ENCODE measurements at places on chromosomes 16 and 17.
A peak's percentile ranks its signal among the peaks of the same experiment; 100 is the strongest.

- DNase-seq, result peak; percentile 73
Observed at GRCh38 chr17:31843070-31843745, 15.8 kb downstream of the COPRS start.

DNA sequence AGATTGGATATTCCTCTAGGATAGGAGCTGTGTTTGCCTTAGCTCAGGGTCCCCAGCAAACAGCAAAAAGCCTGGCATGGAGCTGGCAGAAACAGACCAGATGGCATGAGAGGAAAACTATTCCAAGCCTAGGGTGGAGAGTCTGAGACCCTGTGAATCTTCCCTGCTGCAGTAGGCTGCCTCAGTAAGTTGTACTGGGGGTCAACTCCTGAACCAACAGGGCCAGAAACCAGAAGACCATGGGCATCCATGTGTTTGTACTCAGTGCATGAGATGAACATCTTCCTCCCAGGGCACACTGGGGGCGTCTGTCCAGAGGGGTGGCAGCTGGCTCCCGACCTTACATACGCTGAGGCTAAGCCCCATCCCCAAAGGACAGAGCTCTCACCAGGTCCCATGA lies 214.4 kb downstream of the C16orf78 start:
- DNase-seq, result peak; percentile 10

DNA sequence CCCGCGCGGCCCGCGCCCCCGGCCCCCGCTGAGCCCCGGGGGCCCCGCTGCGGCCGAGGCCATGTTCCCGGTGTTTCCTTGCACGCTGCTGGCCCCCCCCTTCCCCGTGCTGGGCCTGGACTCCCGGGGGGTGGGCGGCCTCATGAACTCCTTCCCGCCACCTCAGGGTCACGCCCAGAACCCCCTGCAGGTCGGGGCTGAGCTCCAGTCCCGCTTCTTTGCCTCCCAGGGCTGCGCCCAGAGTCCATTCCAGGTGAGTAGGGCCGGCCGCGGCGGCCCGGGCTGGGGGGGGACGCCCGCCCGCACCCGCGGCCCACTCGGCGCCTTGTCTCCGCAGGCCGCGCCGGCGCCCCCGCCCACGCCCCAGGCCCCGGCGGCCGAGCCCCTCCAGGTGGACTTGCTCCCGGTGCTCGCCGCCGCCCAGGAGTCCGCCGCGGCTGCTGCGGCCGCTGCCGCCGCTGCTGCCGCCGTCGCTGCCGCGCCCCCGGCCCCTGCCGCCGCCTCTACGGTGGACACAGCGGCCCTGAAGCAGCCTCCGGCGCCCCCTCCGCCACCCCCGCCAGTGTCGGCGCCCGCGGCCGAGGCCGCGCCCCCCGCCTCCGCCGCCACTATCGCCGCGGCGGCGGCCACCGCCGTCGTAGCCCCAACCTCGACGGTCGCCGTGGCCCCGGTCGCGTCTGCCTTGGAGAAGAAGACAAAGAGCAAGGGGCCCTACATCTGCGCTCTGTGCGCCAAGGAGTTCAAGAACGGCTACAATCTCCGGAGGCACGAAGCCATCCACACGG lies 504 bp downstream of the MAZ start:
- DNase-seq, result peak; percentile 91

GRCh38 chr16:10897134-10897533 lies 20.1 kb downstream of the CIITA start:
- DNase-seq, result no peak

GRCh38 chr16:56190048-56190676 lies 1.1 kb upstream of the GNAO1 start:
- peak; percentile 53 for DNase-seq

- DNase-seq, result no peak
Observed at GRCh38 chr17:29294580-29294900, 592 bp upstream of the NUFIP2 start.

GRCh38 chr17:64692187-64692586 lies 30.1 kb upstream of the SMURF2 start:
- no peak for DNase-seq

GRCh38 chr17:55763856-55764255 lies 13.0 kb downstream of the PCTP start:
- DNase-seq, result no peak

DNA sequence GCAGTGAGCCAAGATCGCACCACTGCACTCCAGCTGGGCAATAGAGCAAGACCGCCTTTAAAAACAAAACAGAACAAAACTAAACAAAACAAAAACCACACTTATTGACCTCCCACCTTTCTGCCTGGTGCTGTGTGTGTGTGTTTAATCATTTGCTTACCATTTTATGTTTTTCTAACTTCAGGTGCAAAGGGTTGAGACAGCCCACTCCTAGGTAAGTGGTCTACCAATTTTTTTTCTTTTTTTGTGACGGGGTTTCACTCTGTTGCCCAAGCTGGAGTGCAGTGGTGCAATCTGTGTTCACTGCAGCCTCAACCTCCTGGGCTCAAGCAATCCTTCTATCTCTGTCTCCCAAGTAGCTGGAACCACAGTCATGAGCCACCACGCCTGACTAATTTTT lies 65.8 kb downstream of the SALL1 start:
- no peak for DNase-seq

GRCh38 chr16:19704321-19705145 lies 13.5 kb downstream of the KNOP1 start:
- peak; percentile 85 for DNase-seq

DNA sequence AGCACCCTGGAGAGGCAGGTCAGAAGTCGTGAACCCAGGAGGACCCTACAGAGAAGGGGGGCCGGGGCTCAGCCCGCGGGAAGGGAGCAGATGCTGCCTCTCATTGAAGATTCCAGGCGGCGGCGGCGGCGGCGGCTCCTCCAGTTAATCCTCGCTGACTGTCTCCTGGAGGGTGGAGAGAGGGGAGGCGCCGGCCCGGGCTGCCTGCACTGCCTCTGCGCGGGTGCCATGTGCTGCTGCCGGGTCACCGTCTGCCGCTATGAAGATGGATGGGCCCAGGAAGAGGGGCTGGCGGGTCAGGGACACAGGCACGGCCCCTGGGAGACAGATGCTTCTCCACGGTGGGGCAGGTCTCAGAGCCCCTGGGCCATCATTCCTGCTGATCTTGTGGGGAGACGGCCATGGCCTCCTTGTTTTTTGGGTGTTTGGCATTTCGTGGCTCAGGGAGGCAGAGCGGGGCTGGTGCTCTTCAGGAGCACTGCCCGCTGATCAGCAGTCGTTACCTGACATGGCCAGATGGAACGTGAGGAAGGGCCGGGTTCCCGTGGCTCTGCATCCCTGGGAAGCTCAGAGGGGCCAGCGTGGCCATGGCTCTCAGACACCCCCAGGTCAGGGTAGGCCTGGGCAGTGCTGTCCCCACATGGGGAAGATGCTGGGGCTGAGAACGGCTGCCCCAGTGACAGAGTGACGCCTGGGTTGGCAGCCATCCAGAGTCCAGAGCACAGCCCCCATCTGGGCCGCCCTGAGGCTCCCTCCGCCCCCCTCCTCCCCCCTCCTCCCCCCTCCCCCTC lies 36.1 kb downstream of the GINS2 start:
- no peak for DNase-seq

DNA sequence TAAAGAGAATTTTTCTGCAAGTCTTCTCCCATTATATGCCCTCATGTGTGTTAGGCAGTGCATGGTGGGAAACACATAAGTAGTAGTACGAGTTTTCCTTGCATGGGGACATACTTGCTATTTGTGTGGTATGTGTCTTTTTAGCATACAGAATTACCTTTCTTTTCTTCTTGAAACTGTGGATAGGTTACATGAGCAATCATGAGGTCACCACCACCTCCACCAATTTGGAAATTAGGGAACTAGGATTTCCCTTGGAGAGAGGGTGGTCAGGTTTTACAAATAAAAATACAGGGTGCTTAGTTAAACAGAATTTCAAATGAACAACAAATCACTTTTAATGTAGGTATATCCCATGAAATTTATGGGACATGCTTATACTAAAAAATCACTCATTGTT lies 16.3 kb upstream of the AMZ2 start:
- no peak for DNase-seq

- DNase-seq, result no peak
Observed at GRCh38 chr16:53092284-53092683, 37.5 kb downstream of the CHD9 start.

DNA sequence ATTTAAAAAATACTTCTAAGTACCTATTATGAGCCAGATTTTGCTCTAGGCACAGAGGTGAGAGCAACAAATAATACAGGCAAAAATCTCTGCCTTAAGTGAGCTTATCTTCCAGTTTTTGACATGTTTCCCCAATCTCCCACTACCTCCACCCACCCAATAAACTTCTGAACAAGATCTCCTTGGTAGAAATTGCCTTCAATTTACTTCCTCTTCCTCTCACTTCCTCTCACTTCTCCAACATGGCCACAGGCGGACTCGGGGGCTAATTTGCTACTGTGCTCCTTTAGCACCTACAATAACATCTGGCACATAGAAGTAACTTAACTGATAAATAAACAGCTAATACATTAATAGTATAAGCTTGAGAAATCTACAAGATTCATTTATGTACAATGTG lies 82.6 kb downstream of the CACNG1 start:
- no peak for DNase-seq

DNA sequence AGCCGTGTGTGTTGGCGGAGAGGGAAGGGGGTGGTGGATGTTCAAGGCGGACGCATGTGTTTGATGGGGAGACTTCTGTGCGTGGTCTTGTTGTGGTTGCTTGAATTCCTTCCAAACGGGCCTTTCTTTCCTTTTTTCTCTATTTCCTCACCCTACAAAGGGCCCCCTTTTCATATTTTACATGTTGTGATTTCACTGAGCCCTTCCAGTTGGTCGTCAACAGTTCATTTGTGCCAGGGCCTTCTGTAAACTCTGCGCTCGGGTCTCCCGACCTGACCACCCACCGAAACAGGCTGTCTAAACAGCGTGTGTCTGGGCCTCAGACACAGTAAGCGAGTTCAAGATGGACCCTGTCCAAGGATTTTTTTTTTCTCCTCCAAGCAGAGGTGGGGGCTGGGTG lies 228.4 kb downstream of the IRF8 start:
- no peak for DNase-seq

DNA sequence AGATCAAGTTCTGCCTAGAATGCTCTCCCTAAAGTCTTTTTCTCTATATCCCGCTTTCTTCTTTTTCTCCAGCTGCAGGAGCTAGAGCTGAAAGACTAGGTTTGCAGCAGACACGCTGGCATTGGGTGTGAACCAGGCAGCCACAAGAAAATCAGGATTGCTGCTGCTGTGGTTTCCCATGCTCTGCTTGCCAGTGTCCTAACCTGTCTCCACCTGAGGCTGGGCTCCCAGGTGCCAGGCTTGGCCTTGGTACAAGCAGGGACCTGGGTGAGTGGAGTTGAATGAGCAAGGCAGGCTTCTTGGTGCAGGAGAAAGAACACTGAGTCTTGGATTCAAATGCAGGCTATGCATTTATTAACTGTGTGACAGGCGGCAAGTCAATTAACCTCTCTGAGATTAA lies 440.3 kb upstream of the MAF start:
- no peak for DNase-seq

GRCh38 chr16:88398170-88398873 lies 15.6 kb downstream of the ZNF469 start:
- DNase-seq, result no peak

- no peak for DNase-seq
Observed at GRCh38 chr16:50810241-50810965, 68.5 kb downstream of the CYLD start.

GRCh38 chr16:47716571-47716970 lies 255.4 kb downstream of the PHKB start:
- DNase-seq, result no peak

- no peak for DNase-seq
Observed at GRCh38 chr16:54719624-54720023, 211.0 kb upstream of the IRX5 start.

DNA sequence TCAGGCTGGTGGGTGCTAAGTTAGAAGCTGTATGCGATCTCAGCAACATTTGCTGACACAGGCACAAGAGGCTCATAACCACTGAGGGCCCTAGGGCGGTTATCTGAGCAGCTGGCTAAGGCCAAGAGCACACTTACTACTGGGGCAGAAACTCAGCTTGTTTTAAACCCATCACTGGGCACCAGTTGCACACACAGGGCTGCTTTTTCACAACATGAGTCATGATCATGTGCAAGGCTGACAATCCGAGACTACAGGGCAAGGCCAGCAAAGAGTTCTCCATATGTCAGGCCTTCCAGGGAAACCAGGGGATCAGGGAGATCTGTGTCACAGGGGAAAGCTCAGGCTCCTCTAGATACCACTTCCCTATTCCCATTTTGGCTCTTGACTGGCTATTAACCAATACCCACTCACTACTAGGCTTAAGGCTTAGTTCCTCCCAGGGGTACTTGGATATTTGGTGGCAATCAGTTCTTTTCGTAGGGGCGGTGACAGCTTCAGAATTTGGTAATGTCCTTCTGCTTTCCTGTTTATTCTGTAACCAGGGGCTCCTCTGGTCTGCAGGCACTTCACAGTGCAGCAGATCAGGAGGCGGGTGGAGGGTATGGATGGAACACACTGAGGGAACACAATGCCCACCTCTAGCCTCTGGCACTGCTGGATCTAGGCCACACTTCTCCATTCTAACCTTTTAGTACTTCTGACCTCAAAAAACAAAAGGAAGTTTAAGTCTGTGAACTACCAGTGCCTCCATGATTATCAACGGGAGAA lies 44.9 kb upstream of the ERN1 start:
- DNase-seq, result peak; percentile 61

GRCh38 chr16:57609541-57610401 lies 18.7 kb upstream of the ADGRG1 start:
- DNase-seq, result peak; percentile 71

- DNase-seq, result peak; percentile 93
Observed at GRCh38 chr17:2058586-2059546, 4.0 kb downstream of the HIC1 start.

DNA sequence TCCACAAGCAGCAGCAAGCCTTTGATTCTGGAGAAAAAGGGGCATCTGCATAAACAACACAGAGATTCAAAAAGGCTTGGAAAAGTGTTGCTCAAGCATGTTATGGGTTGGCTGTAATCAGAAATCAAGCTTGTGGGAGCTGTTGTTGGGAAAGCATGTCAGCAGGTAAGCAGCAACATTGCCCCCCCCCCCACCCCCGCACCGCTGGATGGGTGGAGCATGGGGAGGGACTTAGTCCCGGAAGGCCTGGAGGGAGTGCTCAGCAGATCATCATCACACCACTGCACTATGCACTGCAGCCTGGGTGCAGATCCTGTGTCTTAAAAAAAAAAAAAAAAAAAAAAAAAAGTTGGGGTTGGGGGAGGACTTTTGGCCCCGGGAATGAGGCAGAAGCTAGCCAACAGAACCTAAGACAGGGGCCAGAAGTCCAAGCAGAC lies 16.8 kb upstream of the AKAP1 start:
- no peak for DNase-seq

- no peak for DNase-seq
Observed at GRCh38 chr16:17520561-17520960, 49.8 kb upstream of the XYLT1 start.

GRCh38 chr17:1156864-1157263 lies 22.9 kb downstream of the ABR start:
- peak; percentile 38 for DNase-seq

DNA sequence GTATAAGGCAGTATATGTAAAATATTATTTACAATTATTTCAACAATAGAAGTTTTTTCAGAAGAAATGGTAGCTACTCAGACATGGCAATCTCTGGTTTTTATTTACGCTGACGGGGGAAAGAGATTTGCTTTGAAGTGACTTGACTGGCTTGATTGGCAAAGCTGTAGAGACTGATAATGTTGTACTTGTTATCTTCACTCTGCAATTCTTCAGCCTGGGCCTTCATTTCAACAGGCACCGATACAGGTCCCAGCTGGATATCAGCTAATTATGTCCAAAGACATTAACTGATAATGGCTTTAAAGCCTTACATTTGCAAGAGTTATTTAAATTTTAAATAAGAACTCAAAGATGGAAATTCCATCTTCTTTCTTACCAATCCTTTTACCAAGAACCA lies 151.4 kb upstream of the HS3ST3A1 start:
- no peak for DNase-seq
